ENCODE measurements at places on chromosomes 11 and 22.

DNA sequence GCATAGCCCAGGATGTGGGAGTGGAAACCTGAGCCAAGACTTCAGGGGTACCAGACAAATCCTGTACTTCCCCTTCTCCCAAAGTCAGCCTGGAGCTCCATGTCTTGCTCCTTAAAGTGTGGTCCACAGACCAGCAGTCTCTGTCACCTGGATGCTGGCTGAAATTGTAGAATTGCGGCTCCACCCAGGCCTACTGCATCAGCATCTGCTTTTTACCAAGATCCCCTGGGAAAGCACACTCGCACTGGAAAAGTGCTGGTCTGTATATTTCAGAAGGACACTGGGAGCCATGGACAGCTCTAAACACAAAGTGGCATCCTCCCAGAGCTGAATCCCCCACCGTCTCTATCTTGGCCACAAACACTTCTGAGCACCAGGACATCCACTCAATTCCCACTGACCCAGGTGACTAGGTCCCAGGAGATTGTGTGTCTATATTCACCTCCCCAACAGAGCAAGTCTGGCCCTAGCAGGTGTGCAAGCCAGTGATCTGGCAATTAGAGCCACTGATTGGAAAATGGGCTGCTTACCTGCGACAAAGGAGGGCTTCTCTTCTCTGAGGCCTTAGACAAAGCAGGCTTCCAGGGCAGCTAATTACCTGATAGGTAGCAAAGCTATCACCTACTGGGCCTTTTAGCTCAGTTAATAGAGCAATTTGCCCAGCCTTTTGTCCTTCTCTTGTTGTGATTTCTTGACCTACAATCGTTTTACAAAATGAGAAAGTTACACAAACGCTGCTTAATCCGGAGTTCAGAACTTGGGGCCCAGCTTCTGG, 443.3 kb downstream of the MN1 start:
- DNase-seq: no peak

GRCh38 chr11:288478-289397, at the start of gene PGGHG:
Gene PGGHG (plus strand): TSS chr11:289126. CDS start chr11:289817, 691 bp downstream.
- no peak for DNase-seq

- DNase-seq: no peak
Measured at GRCh38 chr22:44201665-44202064, 20.9 kb downstream of the PARVG start.

DNA sequence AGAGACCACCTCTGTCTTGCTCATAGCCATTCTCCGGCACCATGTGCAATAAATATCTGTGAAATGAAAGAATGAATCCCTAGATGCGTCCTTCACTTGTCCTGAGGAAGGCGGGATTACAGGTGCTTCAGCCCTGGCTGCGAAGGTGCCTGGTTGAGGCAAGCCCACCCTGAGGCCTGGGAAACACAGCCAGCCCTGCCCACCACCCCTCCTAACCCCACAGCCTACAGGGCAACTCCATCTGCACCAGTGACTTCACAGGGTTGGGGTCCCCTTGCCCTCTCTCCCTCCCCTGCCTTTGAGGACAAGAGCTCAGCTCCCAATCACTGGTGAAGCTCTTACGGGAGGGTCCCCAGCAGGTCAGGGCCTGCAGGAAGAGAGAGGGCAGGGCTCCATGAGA, 17.5 kb upstream of the SCGB1A1 start:
- no peak for DNase-seq

DNA sequence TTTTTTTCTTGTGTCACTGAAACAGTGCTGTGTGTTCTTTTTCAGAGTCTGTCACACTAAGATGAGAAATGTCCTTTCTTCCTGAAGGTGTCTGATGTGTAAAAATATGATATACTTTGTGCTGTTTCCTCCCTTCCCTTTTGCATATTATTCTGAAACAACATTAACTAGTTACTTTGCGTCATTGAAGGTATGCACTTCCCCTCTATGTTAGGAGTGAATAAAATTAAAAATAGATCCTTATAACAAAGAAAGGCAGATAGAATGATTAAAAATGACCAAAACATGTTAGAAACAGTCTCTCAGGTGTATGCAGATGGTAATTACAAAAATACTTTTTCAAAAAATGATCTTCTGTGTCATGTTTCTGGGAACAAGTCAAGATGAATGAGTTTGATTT, 1.6 kb upstream of the RAB30 start:
- no peak for DNase-seq

Data from muscle of back (tissue), 13 donors.